ENCODE measurements at places on chromosomes 13 and 19.

DNA sequence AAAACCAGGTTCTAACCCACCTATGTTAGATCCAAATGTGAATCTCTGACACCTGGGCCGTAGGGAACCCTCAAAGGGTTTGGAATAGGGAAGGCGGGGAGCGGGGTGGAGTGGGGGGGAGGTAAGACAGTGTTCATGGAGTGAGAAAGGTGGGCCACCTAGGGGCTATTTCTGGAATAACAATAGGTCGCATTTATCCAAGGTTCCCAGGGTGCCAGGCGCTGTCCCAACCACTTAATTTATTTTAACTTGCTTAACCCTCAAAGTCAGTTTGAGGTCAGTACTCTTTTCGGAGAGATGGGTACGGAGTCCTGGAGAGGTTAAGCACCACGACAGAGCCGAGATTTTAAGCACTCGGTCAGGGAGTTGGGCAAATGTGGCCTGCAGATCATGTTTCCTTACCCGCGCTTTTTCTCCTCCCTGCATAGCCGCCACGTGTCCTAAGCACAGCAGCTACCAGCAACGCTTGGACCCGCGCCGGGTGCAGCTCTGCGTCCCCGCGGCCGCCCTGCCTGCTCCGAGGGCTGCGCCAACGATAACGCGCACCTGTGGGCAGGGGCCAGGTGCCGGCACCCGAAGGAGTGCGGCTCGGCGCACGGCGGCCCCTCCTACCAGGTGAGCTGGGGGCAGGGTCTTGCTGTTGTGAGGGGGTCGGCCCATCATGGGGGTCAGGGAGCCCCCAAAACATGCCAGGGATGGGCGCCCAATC, 25.0 kb upstream of the FXYD3 start:
- peak; percentile 27 for DNase-seq

- no peak for DNase-seq
Observed at GRCh38 chr19:34428549-34429285, 536 bp downstream of the UBA2 start.

DNA sequence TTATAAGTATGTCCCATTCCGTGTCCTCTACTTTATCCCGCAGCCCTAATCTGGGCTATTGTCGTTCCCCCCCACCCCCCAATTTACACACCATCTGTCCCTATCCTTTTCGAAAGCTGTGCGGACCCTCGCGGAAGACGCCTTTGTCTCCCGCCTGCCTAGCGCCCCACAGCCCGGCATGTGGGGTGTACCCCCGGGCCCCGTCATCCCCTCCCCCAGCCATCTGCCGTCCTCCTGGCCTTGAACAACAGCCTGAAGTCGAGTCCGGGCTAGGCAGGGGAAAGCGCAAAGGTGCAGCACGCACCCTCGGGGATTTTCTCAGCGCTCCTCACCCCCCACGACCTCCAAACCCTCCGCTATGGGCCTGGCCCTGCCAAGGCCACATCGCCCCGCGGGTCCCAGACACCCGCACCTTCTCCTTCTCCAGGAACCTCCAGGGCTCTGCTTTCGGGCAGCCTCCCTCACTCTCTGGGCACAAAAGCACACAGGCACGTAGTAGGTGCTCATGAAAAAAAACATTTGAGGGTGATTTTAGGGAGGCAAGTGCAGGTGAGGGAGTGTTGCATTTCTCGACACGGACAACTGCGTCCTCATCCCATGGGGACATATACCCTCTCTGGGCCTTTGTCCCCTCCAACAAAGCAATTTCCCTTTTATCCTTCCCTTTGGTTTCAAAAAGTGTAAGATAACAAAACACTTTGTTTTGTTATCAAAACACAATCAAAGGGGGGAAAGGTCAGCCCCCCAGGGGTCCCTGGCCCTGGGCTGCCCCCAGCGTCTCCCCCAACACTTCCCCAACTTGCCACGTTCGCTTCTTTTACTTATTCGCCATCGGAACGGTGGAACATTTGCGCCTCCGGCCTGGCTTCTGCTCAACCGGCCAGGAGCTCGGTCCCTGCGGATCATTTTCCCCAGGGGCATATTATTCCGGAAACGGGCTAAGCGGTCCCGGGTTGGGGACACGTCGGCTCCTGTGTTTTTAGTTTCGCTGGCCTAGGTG, 16.4 kb downstream of the CCDC124 start:
- DNase-seq, result no peak

DNA sequence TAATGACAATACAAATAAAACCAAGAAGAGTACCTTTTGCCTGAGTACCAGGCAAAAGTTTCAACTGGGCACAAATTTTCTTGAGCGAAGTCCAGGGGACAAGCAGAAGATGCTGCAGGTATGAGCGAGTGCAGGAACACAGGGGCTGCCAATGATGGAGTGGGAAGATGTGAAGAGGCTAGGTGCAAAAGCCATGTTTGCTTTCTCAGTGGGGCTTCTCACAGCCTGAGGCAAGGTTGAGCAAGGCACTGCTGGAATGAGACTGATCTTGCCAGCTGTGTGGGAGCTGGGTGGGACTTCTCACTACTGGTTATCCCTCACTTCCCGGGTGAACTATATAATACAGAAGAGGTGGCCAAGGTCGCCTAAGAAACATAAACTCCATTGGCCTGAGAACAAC, 1200.7 kb downstream of the SLITRK1 start:
- no peak for DNase-seq

- DNase-seq, result no peak
Observed at GRCh38 chr19:37467608-37468090, 405 bp upstream of the ZNF569 start.

- no peak for DNase-seq
Observed at GRCh38 chr13:48167866-48168265, 65.1 kb upstream of the ITM2B start.

- no peak for DNase-seq
Observed at GRCh38 chr13:99677116-99677951, 176.1 kb downstream of the TM9SF2 start.

DNA sequence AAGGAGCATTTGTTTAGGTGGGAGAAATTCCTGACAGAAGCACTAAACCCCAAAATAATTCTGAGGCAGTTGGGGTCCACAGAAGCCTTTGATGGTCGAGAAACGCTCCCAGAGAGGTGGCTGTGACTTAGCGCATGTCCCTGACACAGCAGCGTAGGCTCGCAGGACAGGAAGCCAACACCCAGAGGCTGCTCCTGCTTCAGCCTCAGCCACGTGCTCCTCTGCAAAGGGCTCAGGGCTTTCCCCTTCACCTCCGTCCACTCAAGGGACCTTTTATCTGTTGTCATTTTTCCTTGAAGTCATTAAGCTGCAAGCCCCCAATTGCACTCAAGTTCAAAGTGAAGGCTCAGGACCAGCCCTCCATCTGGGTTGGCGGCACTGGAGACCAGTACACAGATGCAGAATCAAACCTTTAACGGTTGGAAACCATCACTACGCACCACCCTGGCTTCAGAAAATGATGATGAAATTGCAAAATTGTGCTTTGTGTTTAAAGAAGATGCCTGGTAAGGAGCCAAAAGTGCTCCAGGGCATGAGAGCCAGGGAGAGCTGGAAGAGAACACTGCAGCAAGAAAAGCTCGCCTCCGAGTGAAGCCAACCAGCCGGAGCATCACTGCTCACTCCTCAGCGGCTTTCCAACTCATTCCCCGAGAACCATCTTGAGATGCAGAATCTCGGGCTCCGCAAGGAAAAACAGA, 219.6 kb downstream of the RAP2A start:
- DNase-seq, result peak; percentile 31

DNA sequence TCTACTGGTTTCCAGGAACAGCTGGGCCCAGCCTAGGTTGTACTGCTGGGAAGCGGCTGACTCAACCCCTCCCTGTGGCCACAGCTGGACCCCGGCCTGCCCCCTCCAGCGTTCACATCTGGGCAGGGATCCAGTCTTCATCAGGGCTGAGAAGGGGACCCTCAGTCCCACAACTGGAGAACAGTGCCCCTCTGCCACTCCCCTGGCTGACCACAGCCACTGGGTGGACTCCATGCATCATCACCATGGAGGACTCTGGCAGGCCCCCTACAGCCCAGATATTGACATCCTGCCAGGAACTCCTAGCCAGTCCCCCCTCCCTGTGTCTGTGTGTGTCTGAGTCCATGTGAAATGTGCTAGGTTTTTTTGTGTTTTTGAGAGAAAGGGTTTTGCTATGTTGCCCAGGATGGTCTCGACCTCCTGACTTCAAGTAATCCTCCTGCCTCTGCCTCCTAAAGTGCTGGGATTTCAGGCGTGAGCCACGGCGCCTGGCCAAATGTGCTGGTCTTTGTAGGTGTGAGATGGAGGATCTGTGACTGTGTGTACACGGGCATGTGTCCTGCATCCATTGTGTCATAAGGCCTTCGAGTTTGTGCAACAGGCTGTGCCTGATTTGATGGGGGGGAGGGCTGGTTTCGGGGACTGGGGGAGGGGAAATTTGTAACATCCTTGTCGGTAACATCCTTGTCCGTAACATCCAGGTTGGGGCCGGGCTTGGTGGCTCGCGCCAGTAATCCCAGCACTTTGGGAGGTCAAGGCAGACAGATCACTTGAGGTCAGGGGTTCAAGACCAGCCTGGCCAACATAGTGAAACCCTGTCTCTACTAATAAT, 4.0 kb upstream of the HOOK2 start:
- no peak for DNase-seq

DNA sequence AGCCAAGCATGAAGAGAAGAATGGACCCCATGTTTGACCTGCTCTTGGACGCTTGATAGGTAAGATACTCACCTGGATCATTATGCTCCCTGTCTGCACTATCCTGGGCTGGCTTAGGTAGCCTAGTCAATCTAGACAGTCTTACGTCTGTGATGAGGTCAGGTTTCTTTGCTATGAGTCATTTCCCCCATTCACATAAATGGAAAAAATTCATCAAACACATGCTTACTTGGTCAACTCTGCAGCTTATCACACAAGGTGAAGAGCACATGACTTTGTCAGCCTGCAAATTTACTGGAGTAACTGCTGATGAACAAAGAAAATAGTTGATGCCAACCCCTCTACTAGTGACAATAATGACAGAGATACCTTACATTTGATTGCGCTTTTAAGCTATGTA, 170.0 kb downstream of the NUFIP1 start:
- no peak for DNase-seq

GRCh38 chr19:2982561-2982960, 5.2 kb downstream of the TLE6 start:
- DNase-seq, result no peak

DNA sequence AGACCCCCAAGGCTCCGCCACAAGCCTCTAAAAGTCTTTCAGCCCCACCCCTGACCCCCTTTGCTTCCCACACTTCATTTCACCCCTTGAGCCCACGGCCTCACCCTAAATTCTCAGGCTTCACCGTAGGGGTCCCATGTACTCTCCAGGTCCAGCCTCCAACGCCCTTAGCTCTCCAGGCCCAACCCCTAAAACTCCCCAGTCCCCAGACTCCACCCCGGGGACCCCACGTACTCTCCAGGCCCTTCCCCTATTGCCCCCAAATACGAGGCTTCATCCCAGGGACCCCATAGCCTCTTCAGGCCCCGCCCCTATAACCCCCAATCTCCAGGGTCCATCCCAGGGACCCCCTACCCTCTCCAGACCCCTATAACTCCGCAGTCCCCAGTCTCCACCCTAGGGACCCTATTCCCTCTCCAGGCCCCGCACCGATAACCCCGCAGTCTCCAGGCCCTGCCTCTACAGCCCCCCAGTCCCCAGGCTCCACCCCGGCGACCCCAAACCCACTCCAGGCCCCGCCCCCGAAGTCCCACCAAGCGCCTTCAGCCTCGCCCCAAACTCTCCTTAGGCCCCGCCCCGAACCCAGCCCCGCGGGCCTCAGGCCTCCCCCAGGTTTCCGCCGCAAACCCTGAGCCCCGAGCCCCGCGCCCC, 619 bp downstream of the MED16 start:
- no peak for DNase-seq

DNA sequence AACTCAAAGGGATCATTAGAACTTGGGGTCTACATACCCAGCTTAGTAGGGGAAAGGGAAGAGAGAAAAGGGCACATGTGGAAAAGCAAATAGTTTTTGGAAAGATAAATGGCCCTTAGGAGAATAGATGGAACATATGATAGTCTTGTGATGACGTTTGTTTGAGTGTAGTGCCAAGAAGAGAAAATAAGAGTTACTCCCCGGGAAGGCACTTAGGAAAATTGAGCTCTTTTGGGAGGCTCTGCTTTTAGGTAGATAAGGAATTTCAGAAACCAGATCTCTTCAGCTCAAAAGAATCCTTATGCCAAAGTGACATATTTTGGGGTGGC, 44.8 kb upstream of the SERTM1 start:
- no peak for DNase-seq

DNA sequence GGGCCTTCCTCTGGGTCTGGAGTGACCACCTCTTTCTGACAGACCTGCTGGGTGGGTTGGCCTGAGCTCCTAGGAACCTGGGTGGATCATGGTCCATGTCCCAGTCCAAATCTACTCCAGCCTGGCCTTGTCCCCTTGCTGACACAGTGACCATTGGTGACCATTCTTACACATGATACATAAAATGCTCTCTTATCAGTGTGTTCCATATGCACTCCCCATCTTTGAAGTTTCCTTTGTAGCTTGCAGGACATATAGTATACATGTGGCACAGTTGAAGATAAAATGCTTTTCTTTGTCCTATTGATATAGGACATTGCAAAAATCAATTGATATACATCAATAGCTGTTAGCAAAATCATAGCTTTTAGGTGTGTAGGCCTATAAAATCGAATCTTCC, 291.8 kb downstream of the MYO16 start:
- DNase-seq, result no peak

DNA sequence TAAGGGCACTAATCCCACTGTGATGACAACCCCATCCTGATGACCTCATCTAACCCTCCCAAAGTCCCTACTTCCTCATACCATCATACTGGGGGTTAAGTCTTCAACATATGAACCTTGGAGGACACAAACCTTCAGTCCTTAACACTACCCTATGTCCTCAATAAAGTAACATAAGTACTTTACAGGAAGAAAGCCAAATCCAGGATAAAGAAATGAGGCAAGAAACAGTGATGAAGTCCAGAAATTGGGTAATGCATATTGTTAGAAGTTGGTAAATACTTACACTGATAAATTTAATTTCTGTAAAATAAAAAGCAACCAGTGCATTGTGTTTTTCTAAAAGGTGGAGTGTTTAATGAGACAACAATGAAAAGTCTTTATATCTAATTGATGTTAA, 284.8 kb upstream of the SOX21 start:
- no peak for DNase-seq

- DNase-seq, result no peak
Observed at GRCh38 chr19:7063764-7064418, 5.4 kb upstream of the MBD3L3 start.

- DNase-seq, result no peak
Observed at GRCh38 chr13:97648171-97648880, 214.4 kb downstream of the RAP2A start.

DNA sequence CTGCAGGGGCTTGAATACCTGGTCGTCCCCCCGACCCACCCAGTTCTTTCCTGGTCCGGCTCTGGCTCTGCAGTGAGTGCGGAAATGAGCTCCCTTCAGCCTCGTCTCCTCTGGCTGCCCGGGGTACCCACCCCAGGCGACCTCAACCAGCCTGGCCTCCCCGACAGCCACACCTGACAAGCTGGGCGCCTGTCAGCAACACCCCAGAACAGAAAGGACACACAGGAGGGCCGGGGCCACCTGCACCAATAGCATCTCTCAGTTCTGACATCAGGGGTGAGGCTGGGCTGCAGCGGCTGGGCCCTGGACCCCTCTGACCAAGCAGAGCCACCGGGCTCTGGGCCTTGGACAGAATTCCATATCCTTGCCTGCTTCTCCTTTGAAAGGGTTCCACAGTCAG, 19.7 kb downstream of the SUGP1 start:
- no peak for DNase-seq

- DNase-seq, result no peak
Observed at GRCh38 chr19:51686171-51686570, 7.0 kb upstream of the SPACA6 start.

GRCh38 chr13:52025475-52026245, 1.2 kb downstream of the UTP14C start:
- DNase-seq, result no peak

All from GM04504 (cell line).